ENCODE measurements at places on chromosomes 6 and 20. TPM values are rescaled to one million over a fixed set of nuclear protein-coding genes. Genes with fewer than 3 reads are reported as not detected.

- no peaks in the 10 kb centered on the region for H3K36me3 ChIP-seq
- no peak for DNase-seq
- no peak overlapping the region for H3K4me3 ChIP-seq
- peaks cover 10% of the 10 kb centered on the region for H3K4me1 ChIP-seq
- no peak overlapping the region for H3K27ac ChIP-seq
- no peaks in the 10 kb centered on the region for H3K27me3 ChIP-seq
Observed at GRCh38 chr6:134094441-134094840, 42.0 kb upstream of the SLC2A12 start.

GRCh38 chr20:8291873-8292272, 159.8 kb downstream of the PLCB1 start:
- H3K27me3 ChIP-seq, result no peaks in the 10 kb centered on the region
- H3K4me3 ChIP-seq, result no peak overlapping the region
- no peaks in the 10 kb centered on the region for H3K4me1 ChIP-seq

- no peak for DNase-seq
- peaks cover 7% of the 10 kb centered on the region for H3K4me1 ChIP-seq
- no peak overlapping the region for H3K4me3 ChIP-seq
- no peaks in the 10 kb centered on the region for H3K27me3 ChIP-seq
- no peak overlapping the region for H3K27ac ChIP-seq
- H3K36me3 ChIP-seq, result peaks cover 6% of the 10 kb centered on the region
Observed at GRCh38 chr6:119187596-119187995, 109.1 kb upstream of the FAM184A start.

GRCh38 chr6:53651205-53651763, 14.3 kb downstream of the KLHL31 start:
- peak; percentile 44 for DNase-seq
- peaks cover 16% of the 10 kb centered on the region for H3K27me3 ChIP-seq
- H3K4me1 ChIP-seq, result peaks cover 6% of the 10 kb centered on the region
- H3K36me3 ChIP-seq, result no peaks in the 10 kb centered on the region
- H3K4me3 ChIP-seq, result peak overlapping the region; percentile 85

- H3K27me3 ChIP-seq, result no peaks in the 10 kb centered on the region
- no peaks in the 10 kb centered on the region for H3K36me3 ChIP-seq
- peaks cover 20% of the 10 kb centered on the region for H3K4me1 ChIP-seq
- DNase-seq, result peak; percentile 86
- no peak overlapping the region for H3K27ac ChIP-seq
Observed at GRCh38 chr20:62808211-62808865, 3.7 kb downstream of the OGFR start.

GRCh38 chr6:5968817-5969734, 37.6 kb downstream of the NRN1 start:
- no peak for DNase-seq
- H3K4me3 ChIP-seq, result no peak overlapping the region
- H3K4me1 ChIP-seq, result no peaks in the 10 kb centered on the region
- no peak overlapping the region for H3K27ac ChIP-seq
- no peaks in the 10 kb centered on the region for H3K27me3 ChIP-seq
- H3K36me3 ChIP-seq, result no peaks in the 10 kb centered on the region

DNA sequence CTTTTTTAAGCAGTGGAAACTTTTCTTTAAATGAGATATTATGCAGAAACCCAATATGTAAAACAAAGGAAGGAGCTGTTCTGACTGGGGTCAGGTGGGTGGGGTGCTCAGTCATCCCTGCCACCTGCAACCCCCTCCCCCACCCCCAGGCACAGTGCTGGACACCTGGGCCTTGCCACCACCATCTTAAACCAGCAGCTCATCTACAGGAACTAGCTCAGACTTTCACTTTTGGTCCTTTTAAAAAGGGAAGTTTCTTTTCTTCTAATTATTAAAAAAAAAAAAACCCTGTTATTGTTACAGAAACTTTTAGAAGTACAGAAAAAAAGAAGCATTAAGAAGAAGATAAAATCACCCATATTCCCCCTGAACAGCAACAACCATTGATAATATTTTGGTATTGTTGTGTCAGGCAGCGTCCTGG, 37.1 kb downstream of the PPP1R16B start:
- no peak for DNase-seq
- H3K36me3 ChIP-seq, result no peaks in the 10 kb centered on the region
- H3K4me3 ChIP-seq, result no peak overlapping the region
- no peaks in the 10 kb centered on the region for H3K4me1 ChIP-seq

The ESR1 gene
- total RNA-seq, result not detected

The SLC22A16 gene
- not detected for total RNA-seq

DNA sequence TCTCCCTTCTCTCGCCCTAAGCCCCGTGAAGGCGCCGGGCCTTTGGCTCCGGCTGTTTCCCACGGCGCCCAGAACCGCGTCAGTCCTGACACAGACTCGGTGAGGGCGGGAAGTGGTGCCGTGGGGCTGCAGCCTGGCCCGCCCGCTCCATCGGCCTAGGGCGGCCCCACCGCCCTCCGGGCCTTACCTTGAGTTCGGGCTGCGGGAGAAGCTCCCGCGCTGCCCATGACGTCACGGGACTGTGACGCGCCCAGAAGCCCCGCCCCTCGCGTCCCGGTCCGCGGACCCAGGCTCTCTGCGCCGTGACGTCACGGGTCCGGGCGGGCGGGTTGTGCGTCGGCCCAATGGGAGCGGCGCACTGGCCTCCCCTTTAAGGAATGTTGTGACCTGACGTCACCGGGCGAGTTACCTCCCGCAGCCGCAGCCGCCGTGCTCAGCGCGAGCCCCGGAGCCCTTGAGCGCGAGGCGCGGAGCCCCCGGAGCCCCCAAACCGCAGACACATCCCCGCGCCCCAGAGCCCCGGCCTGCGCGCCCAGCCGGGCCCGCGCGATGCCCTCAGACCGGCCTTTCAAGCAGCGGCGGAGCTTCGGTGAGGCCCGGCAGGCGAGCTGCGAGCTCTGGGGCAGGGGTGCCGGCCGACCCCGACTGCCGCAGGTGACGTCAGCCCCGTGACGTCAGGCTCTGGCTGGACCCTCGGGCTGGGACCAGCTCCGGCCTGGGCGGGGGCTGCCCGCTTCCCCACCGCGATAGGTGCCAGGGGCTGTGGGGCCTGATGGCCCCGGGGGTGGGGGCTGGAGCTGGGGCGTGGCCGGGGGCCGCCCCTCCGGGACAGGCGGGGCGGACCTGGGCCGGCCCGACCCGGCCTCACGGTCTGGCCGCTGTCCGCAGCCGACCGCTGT, at the start of gene MAP1LC3A:
MAP1LC3A (plus strand) TSS at position 399 of the 899 bp plus-strand sequence; CDS start at position 550, 151 bp downstream.
- H3K27ac ChIP-seq, result peak within 1 kb of the TSS; percentile 48
- DNase-seq, result peak; percentile 93
- H3K4me1 ChIP-seq, result peaks cover 10% of the 10 kb centered on the region

DNA sequence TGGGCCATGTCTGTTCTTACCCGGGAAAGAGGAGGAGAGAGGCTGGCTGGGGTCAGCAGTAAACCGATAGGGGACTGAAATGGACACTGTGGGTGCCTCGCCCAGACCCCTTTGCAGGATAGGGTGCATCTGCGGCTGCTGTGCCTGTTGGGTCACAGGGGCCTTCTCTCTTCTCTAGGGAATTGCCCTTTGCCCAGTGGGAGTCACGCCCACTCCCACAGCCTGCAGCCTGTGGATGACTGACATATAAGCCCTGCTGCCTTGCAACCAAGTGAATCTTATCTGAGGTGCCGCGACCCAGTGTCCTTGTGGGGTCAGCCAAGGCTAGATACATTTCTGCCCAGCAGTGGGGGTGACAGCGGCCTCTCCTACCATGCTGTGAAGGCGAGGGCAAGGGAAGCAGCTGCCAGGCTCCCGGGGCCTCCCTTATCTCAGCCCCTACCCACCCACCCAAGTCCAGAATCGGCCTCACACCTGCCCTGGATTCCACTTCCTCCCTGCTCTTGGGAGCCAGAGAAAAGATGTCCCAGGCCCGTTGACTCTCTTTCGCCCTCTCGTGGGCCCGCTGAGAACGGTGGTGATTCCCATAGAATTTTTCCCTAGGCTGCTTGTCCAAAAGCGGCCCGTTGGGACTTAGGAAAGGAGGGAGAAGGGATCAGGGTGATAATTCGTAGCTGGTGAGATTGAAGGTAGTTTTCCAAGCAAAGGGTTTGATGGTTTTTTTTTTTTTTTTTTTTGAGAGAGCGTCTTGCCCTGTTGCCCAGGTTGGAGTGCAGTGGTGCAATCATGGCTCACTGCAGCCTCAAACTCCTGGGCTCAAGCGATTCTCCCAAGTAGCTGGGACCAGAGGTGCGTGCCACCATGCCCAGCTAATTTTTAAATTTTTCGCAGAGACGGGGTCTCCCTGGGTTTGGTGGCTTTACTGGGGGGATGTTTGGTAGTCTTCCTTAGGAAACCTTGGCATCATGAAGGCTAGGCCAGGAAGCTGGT, 76.4 kb upstream of the RNF24 start:
- no peaks in the 10 kb centered on the region for H3K36me3 ChIP-seq
- H3K27me3 ChIP-seq, result no peaks in the 10 kb centered on the region
- H3K4me3 ChIP-seq, result no peak overlapping the region
- no peak overlapping the region for H3K27ac ChIP-seq
- H3K4me1 ChIP-seq, result no peaks in the 10 kb centered on the region

DNA sequence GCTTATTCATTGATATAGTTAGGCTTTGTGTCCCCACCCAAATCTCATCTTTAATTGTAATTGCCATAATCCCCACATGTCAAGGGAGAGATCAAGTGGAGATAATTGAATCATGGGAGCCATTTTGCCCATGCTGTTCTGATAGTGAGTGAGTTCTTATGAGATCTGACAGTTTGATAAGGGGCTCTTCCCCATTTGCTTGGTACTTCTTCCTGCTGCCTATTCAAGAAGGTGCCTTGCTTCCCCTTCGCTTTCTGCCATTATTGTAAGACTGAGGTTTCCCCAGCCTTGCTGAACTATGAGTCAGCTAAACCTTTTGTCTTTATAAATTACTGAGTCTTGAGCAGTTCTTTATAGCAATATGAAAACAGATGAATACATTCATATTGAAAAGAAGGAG, 45.6 kb downstream of the CENPW start:
- no peak for DNase-seq
- H3K4me1 ChIP-seq, result no peaks in the 10 kb centered on the region
- no peak overlapping the region for H3K27ac ChIP-seq
- peaks cover 28% of the 10 kb centered on the region for H3K36me3 ChIP-seq
- no peaks in the 10 kb centered on the region for H3K27me3 ChIP-seq
- no peak overlapping the region for H3K4me3 ChIP-seq

GRCh38 chr20:51085769-51086168, 62.9 kb upstream of the KCNG1 start:
- peaks cover 11% of the 10 kb centered on the region for H3K4me1 ChIP-seq
- H3K27ac ChIP-seq, result no peak overlapping the region
- DNase-seq, result no peak
- H3K36me3 ChIP-seq, result no peaks in the 10 kb centered on the region
- H3K4me3 ChIP-seq, result no peak overlapping the region

DNA sequence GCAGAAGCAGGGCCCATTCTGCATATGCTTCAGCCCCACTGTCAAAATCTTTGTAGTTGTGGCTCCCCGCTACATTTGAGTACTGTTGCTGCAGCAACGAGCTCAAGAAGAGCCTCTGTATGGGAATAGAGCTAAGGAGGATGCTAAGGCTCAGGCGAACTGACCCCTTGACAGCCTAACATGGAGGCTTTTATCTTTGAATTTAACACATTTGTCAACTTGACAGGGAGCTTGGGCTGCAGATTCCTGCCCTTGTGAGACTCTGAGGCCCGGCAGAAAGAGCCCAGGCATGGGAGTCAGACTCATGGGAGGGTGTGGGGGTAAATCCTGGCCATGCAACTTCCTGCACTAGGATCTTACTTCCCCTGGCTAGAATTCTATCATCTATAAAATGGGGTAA, 278.7 kb upstream of the CITED2 start:
- peak overlapping the region; percentile 9 for H3K27ac ChIP-seq
- DNase-seq, result peak; percentile 5
- H3K4me3 ChIP-seq, result peak overlapping the region; percentile 17
- H3K27me3 ChIP-seq, result no peaks in the 10 kb centered on the region
- H3K4me1 ChIP-seq, result peaks cover 64% of the 10 kb centered on the region
- peaks cover 4% of the 10 kb centered on the region for H3K36me3 ChIP-seq

DNA sequence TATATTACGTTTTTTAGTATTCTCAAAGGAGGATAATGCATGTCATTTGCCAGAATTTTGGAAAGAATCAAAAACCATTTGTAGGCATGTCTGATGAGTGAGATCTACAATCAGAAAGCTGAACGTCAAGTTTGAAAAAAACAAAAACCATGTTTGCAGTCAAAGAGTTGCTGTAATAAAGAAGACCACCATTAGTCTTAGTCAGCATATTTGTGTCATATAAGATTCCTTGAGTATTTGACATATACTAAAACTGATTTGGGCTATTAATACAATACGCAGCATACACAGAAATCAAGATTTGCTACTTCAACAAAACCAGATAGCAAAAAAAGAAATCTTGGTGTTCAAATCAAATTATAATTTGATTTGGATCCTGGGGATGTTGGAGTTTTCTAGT, 247.5 kb downstream of the SAMD5 start:
- H3K36me3 ChIP-seq, result no peaks in the 10 kb centered on the region
- H3K27me3 ChIP-seq, result no peaks in the 10 kb centered on the region
- no peak for DNase-seq
- no peak overlapping the region for H3K27ac ChIP-seq

- peaks cover 3% of the 10 kb centered on the region for H3K36me3 ChIP-seq
- H3K27me3 ChIP-seq, result no peaks in the 10 kb centered on the region
- no peak overlapping the region for H3K4me3 ChIP-seq
- no peak overlapping the region for H3K27ac ChIP-seq
- no peak for DNase-seq
Observed at GRCh38 chr20:61847420-61847748, 218.3 kb downstream of the TAF4 start.

GRCh38 chr6:134324766-134325165, 6.9 kb upstream of the SGK1 start:
- H3K4me3 ChIP-seq, result no peak overlapping the region
- H3K36me3 ChIP-seq, result no peaks in the 10 kb centered on the region
- no peaks in the 10 kb centered on the region for H3K4me1 ChIP-seq
- no peak for DNase-seq
- H3K27ac ChIP-seq, result no peak overlapping the region
- peaks cover 6% of the 10 kb centered on the region for H3K27me3 ChIP-seq

The PCED1A gene
- 71.9 TPM for total RNA-seq

- H3K27me3 ChIP-seq, result no peaks in the 10 kb centered on the region
- peak overlapping the region; percentile 99 for H3K27ac ChIP-seq
- H3K4me1 ChIP-seq, result peaks cover 58% of the 10 kb centered on the region
- peak; percentile 37 for DNase-seq
- peak overlapping the region; percentile 100 for H3K4me3 ChIP-seq
- H3K36me3 ChIP-seq, result no peaks in the 10 kb centered on the region
Observed at GRCh38 chr6:111872401-111873177, 663 bp downstream of the FYN start.

GRCh38 chr6:36443471-36444428, 950 bp downstream of the KCTD20 start:
- H3K36me3 ChIP-seq, result peaks cover 3% of the 10 kb centered on the region
- peaks cover 36% of the 10 kb centered on the region for H3K4me1 ChIP-seq
- no peak for DNase-seq
- H3K27me3 ChIP-seq, result no peaks in the 10 kb centered on the region
- H3K4me3 ChIP-seq, result peak overlapping the region; percentile 92
- peak overlapping the region; percentile 98 for H3K27ac ChIP-seq

The BTN1A1 gene
- not detected for total RNA-seq

- DNase-seq, result no peak
- no peaks in the 10 kb centered on the region for H3K4me1 ChIP-seq
- no peak overlapping the region for H3K4me3 ChIP-seq
- H3K27ac ChIP-seq, result no peak overlapping the region
Observed at GRCh38 chr20:58822149-58822548, 28.6 kb downstream of the GNAS-AS1 start.

The DOK5 gene
- total RNA-seq, result 4.1 TPM

The RAET1G gene
- not detected for total RNA-seq

The SPINT4 gene
- not detected for total RNA-seq

- no peak overlapping the region for H3K4me3 ChIP-seq
- no peak overlapping the region for H3K27ac ChIP-seq
- DNase-seq, result no peak
Observed at GRCh38 chr20:17565169-17565845, 4.6 kb upstream of the DSTN start.
